ENCODE measurements at places on chromosomes 1 and 21.
A peak's percentile ranks its signal among the peaks of the same experiment; 100 is the strongest.

DNA sequence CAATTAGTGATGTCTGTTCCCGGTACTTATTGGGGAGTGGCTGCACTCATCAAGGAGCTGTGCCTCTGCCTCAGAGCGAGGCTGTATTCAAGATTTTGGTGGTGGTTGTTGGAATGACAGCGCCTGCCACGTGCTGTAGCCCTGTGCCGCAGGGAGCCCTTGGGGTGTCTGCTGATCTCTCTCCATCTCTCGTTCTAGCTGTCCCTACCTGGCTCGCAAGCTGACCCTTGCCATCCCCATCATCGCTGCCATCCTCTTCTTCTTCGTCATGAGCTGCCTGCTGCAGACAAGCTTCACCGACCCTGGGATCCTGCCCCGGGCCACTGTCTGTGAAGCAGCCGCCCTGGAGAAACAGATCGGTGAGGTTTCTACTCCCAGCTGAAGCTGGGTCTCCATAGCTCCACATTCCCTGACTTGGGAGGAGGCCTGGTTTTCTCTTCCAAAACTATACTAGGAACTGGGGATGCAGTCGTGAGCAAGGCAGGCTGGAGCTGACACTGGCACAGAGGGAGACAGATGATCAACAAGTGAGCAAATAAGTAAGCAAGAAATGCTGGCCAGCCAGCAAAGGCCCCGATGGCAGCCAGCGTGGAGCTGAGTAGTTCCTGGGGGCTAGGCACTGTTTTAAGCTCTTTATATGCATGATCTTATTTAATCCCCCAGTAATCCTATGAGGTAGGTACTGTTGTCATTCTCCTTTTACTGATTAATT is 5.9 kb downstream of the ZDHHC18 start:
- no peak for DNase-seq

DNA sequence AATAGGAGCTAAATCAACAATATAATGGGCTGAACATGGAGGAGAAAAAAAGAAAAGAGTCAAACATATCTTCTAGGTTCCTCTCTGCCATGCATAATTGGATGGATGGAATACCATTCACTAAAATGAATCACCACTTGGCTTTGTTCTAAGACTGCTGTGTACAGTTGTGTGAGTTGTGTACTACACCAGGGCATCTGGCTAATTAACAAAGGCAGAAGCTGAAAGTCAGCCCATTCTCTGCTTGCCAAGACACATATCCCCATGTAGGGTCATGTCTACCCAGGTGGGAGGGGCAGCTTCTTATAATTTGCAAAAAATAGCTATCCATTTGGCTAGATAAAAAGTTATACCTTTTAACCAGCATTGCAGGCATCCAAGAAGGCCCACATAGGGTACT is 21.0 kb downstream of the JUN start:
- no peak for DNase-seq

- DNase-seq, result no peak
Observed at GRCh38 chr1:16321176-16321867, 31.0 kb downstream of the FBXO42 start.

- peak; percentile 9 for DNase-seq
Observed at GRCh38 chr1:152141971-152142584, 16.9 kb downstream of the RPTN start.

- DNase-seq, result no peak
Observed at GRCh38 chr1:1092894-1093609, 18.9 kb upstream of the RNF223 start.

DNA sequence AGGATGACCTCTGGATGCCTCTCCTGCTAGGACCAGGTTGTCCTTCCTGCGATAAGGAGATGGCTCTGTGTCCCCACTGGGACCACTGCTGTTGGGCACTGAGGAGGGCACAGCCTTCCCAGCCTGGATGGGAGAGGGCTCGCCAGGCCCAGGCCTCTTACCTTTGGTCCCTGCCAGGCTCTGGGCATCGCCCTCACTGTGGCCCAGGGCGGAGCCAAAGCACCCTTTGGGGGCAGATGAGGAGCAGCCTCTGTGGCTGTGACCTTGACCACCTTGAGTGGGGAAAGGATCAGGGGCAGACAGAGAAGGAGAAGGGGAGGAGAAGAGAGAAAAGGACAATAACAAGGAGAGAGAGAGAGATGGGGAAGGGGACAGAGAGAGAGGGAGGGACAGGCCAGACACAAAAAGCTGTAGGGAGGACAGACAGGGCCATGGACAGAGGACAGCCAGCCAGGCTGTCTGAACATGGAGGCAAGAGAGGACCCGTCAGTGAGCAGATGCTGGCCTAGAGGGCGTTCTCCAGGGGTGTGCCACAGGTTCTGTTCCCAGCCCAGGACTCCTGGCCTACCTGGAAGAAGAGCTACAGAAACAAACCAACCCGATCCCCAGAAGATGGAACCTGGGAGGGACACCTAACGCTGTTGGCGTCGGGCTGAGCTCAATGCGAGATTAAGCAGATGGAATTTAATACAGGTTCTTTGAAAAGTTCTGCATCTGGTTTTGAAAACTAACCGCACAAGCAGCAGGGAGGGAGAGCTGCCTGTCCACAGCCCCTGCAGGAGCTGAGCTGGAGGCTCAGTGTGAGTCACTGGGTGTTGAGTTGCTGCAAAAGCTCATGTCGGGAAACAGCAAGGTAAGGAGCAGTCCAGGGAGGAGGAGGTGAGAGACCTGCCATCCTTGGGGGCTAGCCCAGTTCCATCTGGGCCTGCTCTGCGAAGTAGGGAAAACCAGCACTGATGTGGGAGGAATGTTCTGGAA is 262.1 kb downstream of the PTPRU start:
- no peak for DNase-seq

- no peak for DNase-seq
Observed at GRCh38 chr1:222547944-222548671, at the start of gene HHIPL2. Gene HHIPL2 (minus strand): TSS chr1:222548104. CDS start chr1:222548044, 60 bp downstream.
